ENCODE measurements at places on chromosomes 11 and 22.
A peak's percentile ranks its signal among the peaks of the same experiment; 100 is the strongest.

DNA sequence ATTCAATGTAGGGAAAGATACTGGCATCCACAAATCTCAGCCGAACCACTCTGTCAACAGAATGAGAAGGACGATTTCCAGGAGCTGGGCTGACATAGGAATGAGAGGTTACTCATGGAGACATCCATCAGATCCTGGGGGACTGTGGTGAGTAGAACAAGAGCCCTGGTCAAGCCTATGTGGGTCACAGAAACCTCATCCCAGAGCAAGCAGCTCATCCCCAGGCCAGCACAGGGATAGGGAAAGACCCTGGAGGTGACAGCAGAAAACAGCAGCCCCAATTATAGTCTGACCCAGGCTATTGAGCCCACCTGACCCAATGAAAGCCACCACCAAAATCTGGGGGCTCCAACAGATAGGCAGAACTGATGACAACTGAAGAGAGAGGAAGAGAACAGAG lies 128.0 kb upstream of the SERPIND1 start:
- DNase-seq: no peak

DNA sequence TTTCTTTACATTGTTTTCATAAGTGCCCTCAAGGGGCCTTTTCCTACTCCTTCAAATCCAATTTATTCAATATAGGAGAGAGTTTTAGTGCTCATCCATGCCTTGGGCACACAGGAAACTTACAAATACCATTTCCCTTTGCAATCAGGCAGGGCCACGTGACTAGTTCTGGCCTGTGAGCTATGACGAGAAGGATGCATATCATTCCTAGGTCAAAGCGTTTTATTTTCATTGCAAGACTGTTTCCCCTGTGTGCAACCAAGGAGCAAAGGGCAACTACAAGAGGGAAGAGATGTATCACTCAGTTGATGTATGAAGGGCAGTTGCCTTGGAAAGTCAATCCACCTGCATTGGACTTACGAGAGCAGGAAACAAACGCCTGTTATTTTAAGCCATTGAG lies 1.9 kb upstream of the TRAF6 start:
- DNase-seq: no peak

- no peak for DNase-seq
Measured at GRCh38 chr11:124761301-124762104, 587 bp downstream of the ESAM start.

DNA sequence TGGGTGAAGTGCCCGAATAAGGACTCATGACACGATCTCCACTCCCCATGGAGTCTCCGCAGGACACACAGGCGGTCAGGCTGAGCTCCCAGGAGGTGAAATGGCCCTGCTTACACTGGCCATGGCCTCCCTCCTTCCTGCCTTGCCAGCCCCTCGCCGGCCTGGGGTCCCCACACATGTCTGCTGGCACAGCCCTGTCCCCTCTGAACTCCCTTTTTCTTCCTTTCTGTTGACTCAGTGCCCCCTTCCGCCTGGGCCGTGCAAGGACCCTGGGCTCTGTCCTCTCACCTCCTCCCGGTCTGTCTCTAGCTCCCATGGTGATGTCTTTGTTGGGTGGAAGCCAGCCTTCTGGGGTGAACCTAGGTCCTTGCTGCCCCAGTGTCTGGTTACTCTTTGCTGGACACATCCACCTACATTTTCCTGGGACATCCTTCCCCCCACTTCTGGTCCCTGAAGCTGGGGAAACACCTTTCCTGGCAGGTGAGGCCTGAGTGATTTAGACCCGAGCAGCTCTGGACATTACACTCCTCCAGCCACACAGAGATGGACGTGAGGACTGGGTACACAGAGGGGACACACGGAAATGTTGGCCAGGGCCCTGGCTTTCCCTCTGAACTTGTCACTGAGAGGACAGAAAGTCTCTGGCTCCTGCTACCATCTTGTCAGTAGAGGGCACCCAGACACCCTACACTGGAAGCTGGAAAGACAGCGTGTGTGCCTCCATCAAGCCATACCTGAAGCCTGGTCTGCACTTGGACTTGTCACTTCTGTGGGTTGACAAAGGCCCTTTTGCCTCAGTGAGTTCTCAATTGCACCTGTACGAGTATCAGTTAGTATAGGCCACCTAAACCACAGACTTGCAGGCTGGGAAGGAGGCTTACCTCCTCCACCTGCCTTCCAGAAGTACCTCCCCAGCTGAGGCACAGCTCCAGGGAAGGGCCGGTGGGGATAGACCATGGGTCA lies 864.3 kb downstream of the TBC1D22A start:
- DNase-seq: peak; percentile 47

GRCh38 chr11:117554601-117555333 lies 227.1 kb downstream of the CEP164 start:
- DNase-seq: no peak

GRCh38 chr22:39243439-39244135 lies 1.2 kb downstream of the PDGFB start:
- DNase-seq: peak; percentile 51

- no peak for DNase-seq
Measured at GRCh38 chr22:48705917-48706605, 1121.6 kb downstream of the BRD1 start.

- DNase-seq: no peak
Measured at GRCh38 chr22:30233582-30233981, 13.0 kb downstream of the LIF start.

- no peak for DNase-seq
Measured at GRCh38 chr11:74330075-74330858, 18.8 kb upstream of the P4HA3 start.

DNA sequence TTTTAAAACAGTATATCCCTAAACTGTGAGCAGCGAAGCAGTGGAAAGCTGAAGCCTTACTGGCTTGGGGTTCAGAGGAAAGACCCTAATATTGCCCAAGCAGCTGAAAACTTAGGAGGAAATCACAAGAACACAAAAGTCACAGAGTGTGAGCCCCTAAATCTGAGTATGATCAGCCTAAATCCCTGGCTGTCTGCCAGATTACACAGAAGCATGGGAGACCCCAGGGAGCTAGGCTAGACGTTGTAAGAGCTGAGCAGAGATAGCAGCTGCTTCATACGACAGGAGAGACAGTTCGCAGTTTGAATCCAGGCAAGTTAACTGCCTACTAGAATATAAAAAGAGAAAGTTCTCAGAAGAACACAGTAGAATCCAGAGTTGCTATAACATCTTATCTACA lies 81.2 kb downstream of the PACS1 start:
- DNase-seq: peak; percentile 63

DNA sequence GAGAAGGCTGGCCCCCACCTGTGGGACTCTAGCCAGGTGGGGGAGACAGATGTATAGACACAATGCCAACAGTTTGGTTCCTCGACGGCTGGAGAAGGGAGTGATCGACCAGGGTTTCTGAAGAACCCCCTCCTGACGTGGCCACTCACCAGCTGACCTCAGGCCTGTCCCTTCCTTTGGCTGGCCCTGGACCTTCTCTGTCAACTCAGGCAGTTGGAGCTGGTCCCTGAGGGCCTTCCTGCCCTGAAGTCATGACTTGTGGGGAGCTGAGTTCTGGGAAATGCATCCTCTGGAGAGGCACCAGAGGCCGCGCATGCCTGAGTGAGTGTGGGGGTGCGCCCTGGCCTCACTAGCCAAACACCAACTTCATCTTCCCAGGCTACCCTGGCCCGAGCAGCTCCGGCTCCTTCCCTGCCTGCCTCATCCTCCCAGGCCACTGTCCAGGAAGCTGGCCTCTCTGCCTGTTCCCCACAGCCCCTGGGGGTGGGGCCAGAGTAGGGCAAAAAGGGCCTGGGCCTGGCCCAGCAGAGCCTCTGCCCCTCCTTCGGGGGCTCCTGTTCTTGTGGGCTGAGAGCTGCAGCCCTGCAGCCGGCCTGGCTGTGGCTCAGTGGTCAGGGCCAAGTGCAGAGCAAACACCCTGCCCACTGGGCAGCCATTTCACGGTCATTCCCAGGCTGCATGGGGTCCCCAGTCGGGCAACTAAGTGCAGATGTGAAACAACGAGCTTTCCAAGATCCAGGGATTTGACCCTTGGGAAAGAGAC lies 23.6 kb downstream of the TXN2 start:
- DNase-seq: no peak

DNA sequence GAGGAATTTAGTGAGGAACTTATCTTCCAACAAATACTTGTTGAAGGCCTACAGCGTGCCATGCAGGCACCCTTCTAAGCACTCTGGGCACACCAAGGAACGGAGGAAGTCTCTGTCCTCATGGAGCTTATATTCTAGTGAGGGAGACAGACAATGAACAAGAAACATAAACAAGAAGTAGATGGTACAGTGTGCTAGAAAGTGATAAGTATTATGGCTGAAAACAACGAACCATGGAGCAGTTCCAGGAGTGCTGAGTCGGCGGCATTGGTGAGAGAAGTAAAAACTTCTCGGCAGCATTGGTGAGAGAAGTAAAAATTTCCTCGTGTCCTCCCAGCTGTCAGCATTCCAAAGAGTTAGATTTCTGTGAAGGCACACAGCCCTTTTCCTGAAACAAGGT lies 53.2 kb downstream of the FAM76B start:
- no peak for DNase-seq

- peak; percentile 64 for DNase-seq
Measured at GRCh38 chr11:33040862-33041453, 1.6 kb downstream of the TCP11L1 start.

GRCh38 chr11:27115051-27115650 lies 74.5 kb downstream of the BBOX1 start:
- DNase-seq: no peak

GRCh38 chr11:109853156-109853776 lies 239.9 kb upstream of the ZC3H12C start:
- peak; percentile 81 for DNase-seq

DNA sequence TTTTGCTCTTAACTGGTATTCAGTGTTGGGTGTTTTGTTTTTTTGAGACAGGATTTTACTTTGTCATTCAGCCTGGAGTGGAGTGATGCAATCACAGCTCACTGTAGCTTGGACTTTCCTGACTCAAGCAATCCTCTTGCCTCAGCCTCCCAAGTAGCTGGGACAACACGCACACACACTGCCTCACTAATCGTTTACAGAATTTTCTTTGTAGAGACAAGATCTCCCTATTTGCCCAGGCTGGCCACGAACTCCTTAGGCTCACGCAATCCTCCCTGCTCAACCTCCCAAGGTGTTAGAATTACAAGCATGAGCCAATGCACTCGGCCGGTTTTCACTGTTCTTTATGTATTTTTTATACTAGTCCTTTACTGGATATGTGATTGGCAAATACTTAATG lies 51.0 kb upstream of the IGLL5 start:
- DNase-seq: no peak

DNA sequence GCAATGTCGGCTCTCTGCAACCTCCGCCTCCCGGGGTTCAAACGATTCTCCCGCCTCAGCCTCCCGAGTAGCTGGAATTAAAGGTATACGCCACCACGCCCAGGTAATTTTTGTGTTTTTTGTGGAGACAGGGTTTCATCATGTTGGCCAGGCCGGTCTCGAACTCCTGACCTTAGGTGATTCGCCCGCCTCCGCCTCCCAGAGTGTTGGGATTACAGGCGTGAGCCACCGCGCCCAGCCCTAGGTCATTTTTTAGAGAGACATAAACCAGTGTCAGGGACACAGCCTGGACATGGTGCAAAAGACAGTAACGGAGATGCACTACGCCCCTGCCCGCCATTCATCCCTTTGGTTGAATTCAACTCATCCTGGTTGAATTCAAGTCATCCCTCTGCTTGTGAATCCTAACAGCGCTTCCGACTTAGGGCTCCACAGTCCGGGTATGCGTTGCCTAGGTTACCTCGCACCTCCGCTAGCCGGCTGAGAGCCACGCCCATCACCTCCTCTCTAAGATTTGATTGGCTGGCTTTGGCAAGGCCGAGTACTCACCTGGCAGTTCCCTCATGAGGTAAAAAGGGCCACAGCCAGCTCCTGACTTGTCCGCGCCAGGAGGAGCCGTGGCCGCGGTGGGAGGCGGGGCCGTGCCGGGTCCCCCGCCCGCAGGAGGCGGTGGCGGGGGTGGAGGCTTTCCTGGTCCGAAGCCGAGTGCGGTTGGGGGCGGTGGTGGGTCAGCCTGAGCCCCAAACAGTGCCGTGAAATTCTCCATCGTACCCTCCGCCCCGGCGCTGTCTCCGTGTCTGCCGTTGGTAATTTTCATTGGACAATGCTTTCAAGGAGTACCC lies at the start of gene MED19:
Gene MED19 (minus strand): TSS at position 802 of the 842 bp plus-strand sequence. CDS start 36 bp downstream, at position 766.
- DNase-seq: peak; percentile 99

GRCh38 chr22:44889255-44889878 lies 120.4 kb downstream of the PHF21B start:
- peak; percentile 69 for DNase-seq

- DNase-seq: no peak
Measured at GRCh38 chr11:76666408-76666807, 4.1 kb downstream of the LRRC32 start.

DNA sequence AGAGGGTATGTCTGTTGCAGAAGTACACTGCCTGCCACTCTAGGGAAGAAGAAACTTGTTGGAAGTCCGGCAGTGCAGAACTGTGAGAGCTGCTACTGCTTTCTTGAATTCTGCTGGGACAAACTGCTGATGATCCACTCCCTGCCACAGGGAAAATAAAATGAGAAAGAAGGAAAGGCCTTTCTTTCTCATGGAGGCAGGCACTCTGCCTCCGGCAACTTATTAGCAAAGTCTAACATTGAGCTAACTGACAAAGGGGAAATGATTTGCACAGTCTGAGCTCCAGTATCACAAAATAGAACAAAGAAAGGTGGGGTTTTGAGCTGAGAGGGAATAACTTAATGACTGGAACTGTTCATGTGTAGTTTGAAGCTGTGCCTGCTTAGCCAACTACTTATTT lies 134.6 kb downstream of the AASDHPPT start:
- no peak for DNase-seq

DNA sequence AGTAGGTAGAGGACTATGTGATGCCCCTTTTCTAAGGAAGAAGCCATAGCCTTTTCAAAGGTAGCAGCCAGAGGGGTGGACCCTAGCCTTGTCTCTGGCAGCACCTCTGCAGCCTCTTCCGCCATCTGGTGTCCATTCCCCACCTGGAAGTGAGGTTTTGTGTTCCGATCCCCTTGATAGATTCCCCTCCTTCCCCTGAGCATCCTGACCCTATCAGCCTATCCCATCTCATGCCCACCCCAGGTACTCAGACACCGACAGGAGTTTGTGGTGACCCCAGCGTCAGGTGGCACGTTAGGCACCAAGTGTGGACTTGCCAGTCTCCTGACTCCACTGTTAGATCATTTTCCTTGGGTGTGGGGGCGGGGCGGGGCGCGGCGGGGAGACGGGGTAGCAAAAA lies 398 bp upstream of the FAM89B start:
- peak; percentile 91 for DNase-seq

GRCh38 chr11:20596205-20597153 lies 2.9 kb upstream of the SLC6A5 start:
- peak; percentile 71 for DNase-seq
